ENCODE measurements at places on chromosomes 7 and 10.

DNA sequence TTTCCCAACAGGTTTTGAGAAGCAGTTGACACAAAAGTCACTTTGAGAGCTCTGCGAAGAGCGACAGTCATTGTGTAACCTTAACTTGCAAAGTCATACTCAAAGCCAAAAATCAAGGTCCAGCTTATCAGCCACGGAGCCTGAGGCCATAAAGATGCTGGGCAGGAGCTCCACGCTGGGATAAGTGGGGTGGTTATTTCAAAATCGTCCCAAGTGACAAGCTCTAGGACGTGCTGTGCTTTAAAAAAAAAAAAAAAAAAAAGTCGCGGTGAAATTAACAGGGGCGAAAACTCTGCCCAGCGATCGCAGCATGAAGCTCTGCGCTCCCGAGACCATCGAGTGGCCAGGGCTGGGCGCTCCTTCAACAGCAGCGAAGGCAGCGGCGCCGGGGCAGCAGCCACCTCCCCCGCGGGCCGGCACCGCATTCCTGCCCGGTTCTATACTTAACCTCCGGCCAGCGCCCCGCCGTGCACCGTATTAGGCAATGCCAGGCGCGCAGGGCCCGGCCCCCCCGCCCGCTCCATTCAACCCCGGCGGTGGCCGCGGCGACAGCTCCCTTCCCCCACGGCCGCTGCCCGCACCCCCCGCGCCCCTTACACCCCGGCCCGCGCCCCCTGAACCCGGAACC, 657 bp downstream of the HACD1 start:
- DNase-seq = no peak

GRCh38 chr7:143049362-143049761, 2.8 kb upstream of the OR6V1 start:
- no peak for DNase-seq

DNA sequence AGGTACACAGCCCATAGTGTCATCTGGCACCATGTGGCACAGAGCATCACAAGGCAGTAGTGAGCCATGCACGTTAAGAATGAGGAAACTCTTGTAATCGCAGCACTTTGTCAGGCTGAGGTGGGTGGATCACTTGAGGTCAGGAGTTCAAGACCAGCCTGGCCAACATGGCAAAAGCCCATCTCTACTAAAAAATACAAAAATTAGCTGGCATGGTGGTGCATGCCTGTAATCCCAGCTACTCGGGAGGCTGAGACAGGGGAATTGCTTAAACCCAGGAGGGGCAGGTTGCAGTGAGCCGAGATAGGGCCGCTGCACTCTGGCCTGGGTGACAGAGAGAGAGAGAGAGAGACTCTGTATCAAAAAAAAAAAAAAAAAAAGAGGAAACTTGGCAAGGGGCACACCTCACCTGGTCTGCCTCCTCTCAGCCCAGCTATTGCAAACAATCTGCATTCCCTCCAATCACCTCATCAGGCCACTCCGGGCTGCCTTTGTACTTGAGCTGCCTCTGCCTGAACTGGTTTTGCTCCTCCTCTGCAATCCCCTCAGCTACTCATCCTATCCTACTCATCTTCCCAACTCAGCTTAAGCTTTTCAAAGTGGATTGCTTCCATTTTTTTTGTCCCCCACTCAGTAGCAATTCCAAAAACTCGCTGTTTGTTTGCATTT, 46.0 kb upstream of the OPTN start:
- DNase-seq = no peak

GRCh38 chr10:84540617-84541288, 212.4 kb downstream of the CCSER2 start:
- DNase-seq = no peak

DNA sequence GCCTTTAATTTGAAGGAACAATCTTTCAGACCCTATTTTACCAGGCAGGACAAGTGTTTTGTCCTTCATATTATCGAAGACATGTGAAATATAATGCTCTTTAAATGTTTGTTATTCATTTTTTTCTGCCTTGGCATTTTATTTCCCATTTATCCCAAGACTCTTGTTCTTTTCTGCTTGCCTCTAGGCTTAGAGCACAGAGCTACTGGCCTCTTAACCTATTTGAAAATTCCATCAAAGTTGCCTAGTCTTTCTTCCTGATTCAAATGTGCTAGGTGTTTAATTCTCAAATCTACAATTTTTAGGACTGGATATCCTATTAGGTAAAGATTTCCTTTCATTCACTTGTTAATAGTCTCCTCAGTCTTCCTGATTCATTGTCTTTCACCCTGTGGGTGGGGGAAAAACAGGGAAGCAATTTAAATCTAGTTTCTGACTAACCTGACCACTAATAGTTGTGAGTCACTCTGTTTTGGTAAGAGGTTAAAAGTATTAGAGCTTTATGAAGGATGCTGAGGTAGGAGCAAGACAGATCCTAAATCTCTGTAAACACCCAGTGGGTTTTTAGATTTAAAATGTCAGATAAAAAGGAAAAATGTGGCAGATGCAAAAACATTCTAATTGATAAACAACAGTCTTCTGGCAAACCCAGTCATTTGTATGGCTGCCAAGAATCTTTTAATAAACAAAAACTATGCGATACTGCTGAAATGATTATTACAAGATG, 1.5 kb downstream of the LIPK start:
- DNase-seq = no peak

DNA sequence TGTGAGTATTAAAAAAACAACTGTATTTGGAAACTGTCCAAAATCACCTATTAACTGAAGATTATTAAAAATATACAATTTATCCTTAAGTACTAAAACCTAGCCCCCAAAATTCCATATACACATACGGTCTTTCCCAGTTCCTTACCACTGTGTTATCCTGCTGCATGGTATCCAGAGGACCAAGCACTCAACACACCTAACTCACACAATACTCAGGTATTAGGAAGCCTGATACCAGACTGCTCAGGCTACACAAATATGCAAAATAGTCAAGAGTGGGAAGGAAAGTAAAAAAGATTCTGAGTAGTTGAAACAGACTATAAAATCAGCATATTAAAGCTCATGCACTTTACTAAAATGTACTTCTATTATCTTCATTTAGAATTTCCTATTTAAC, 67.2 kb downstream of the EPC1 start:
- DNase-seq = no peak

DNA sequence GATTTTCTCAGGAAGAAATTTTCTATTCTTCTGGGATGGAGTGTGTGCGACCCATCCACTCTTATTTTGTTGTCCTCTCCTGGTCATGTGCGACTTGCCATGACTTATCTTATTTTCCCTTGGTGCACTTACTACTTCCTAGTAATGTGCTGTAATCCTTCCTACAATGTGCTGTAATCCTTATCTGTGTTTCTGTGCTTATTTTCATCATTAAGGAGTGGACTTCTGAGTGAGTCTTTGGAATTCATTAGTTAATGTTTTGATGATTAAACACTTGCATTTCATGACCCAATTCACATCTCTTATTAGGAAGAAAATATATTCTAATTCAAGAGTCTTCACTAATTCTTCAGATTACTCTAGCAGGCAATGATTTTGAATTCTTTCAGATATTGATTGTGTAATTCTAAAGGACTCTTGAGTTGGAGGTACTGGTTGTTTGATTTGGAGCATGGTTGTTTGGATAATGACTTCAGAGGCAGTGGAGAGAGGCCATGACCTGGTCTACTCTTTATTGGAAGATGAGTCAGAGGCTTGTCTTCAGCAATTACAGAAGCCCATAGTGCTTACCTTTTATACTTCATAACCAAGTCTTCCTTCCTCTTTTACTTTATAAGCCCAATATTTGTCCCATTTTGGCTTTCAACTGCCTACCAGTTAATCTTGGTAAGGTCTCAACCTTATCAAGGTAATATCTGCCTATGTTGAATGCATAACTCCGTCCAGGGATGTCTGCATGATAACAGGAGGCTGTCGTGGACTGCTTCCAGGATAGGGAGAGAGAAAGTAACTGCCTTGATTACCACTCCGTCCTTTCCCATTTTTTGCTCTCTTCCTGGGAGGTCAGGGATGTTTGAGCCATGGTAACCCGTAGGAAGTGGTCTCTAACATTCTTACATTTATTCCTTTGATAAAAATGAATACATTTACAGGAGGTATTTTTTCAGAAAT, 278.3 kb upstream of the SP8 start:
- DNase-seq = no peak

GRCh38 chr10:70786799-70787415, 1.7 kb upstream of the TBATA start:
- DNase-seq = no peak

GRCh38 chr10:120644556-120645410, 187.8 kb downstream of the PLPP4 start:
- no peak for DNase-seq

GRCh38 chr10:70328018-70328417, 44.2 kb upstream of the NPFFR1 start:
- DNase-seq = no peak

GRCh38 chr7:19989906-19990305, 216.5 kb upstream of the TMEM196 start:
- no peak for DNase-seq

GRCh38 chr7:4338556-4338955, 343.5 kb upstream of the FOXK1 start:
- DNase-seq = no peak

DNA sequence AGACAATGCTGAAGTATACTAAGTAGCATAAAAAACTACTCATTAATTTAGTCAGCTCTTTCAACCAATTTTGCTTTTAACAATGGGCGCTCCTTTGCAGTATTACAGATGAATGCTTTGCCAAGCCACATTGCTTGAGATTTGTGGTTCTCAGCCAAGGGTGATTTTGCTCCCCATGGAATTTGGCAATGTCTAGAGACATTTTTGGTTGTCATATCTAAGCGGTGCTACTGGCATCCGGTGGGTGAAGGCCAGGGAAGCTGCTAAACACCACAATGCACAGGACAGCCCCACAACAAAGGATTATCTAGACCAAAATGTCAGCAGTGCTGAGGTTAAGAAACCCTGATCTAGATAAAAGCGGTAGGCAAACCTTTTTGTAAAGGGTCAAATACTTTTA, 112.0 kb downstream of the UBE2H start:
- DNase-seq = no peak

GRCh38 chr7:85688712-85689111, 501.9 kb upstream of the SEMA3D start:
- no peak for DNase-seq

All from NCI-H1092 (cell line).